ENCODE measurements at places on chromosomes 12 and 14. TPM values are rescaled to one million over a fixed set of nuclear protein-coding genes. Genes with fewer than 3 reads are reported as not detected.

The GNB3 gene
- 0.71 TPM for total RNA-seq

The GOLGA3 gene
- total RNA-seq, result 64.1 TPM

The FGF23 gene
- total RNA-seq, result not detected

GRCh38 chr12:70045514-70045913, 197.7 kb upstream of the CNOT2 start:
- no peak for DNase-seq

The CALM1 gene
- total RNA-seq, result 490 TPM

DNA sequence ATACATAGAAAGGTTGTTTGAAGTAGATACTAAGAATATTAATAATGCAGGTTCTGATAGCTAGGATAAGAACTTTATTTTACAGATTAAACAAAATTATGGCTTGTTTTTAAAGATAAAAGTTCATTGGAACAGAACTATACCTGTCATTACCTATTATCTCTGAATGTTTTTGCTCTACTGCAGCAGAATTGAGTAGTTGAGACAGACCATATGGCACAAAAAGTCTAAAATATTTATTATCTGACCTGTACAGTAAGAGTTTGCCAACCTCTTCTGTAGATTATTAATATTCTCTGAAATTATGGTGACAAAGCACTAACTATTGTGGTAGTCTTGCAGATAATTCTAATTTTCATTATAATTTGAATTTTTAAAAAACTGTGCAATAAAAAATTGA, 829.1 kb upstream of the MGAT4C start:
- no peak for DNase-seq

- no peak for DNase-seq
Observed at GRCh38 chr12:62259631-62259992, 592 bp upstream of the USP15 start.

DNA sequence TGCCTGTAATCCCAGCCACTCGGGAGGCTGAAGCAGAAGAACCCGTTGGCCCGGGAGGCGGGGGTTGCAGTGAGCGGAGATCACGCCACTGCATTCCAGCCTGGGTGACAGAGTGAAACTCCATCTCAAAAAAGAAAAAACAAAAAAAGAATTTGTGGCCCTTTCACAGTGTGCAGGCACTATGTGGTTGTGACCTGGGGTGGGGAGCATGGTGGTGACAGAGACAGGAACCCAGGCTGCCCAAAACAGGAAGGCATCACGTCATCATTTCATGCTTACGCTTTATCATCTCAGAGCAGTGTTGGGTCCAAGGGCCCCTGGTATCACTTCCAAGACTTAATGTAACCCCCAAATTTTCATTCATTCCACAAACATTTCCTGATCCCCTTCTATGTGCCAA, 175.7 kb upstream of the GSC start:
- DNase-seq, result no peak

The PARPBP gene
- total RNA-seq, result 43.3 TPM

DNA sequence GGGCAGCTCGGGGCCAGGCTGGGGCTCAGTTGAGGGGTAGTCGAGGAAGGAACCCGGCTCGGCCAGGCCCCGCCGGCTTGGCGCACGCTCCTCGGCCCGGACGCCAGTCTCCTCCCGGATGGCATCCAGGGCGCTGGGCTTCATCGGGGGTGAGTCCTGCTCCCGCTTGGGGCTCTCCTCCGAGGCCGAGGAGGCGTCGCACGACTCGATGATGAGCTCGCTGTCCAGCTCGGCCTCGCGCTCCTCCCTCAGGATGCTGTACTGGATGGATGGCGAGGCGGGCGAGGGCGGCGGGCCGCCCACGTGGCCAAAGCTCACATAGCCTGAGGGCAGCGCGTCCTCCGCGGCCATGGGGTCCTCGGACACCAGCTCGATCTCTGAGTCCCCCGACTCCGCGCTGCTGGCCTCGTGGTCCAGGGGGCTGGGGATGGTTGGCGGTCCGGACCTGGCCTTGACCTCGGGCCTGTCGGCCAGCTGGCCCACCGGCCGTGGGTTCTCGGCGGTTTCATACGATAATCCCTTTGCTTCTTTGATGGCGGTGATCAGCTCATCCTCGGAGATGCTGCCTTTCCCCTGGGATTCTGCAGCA, 143.4 kb downstream of the RTN1 start:
- DNase-seq, result no peak

The CLEC4C gene
- not detected for total RNA-seq

DNA sequence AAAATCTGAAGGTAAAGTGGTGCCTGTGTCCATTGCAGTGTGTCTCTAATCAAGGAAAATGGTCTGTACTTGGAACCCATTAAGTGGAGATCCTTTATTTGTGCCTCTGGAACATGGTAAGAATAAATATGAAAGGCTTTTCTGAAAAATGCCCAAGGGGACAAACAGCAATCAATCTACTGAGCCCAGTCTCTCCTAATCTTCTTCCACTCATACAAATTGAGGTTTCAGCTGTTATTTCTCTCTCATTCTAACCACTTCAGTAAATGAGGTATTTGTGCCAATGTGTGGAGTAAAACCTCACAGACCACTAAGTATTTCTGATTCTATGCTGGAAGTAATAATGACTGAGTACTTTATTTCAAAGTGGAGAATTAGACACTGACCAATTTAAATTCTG, 82.3 kb upstream of the ST8SIA1 start:
- DNase-seq, result no peak

The SRRM4 gene
- total RNA-seq, result 0.03 TPM

GRCh38 chr12:109464642-109465351, 12.3 kb downstream of the KCTD10 start:
- DNase-seq, result peak; percentile 9

GRCh38 chr12:19759227-19759626, 319.9 kb downstream of the AEBP2 start:
- peak; percentile 35 for DNase-seq

DNA sequence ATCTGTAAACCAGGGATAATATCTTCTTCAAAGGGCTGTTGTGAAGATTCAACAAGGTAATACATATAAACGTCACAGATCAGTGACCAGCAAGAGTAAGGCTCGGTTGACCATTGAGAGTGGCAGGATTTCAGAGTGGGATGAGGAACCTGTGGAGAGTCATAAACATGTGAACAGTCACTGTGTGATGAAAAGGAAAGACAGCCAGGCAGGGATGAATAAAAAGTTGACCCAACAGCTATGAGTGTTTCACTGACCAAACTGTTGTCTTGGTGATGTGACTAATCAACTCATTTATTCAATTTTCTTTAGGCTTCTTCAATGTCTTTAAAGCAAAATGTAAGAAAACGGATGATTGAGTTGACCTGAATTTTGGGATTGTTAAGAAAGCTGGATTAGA, 8.6 kb upstream of the FRMD6 start:
- DNase-seq, result peak; percentile 52

DNA sequence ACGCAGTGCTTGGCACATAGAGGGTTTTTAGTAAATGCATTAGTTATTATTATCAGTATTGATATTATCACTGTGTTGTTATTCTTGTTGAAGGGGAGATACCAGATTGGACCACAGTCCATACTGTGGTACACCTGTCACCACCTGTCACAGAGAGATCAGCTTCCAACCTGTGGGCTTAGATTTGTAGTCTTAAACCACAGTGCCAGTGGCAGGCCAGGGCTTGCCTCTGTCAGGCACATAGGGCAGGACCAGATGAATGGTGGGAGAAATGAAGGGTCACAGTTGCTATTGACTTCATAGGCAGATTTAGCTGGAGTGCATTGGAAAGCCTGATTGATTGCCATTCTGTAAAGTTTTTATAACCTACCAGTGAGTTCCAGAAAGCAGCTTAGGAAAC, 35.1 kb downstream of the ARL1 start:
- DNase-seq, result no peak

DNA sequence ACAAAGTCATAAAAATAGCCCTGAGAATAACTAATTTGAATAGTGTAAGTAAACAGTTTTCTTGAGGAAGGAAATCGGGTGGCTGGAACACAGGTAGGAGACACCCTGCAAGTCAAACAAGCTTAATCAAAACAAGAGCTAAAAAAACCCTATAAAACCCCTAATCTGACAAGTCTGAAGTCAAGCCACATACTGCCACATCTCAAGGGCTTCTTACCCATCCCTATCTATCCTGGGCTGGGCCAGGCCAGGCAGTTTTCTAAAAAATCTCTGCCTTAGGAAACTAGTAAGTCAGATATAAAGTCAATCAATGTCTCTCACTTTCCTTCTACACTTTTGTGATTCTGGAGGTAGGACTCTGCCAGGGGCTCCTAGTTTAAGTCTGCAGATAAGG, 15.3 kb downstream of the UBE2N start:
- DNase-seq, result no peak

DNA sequence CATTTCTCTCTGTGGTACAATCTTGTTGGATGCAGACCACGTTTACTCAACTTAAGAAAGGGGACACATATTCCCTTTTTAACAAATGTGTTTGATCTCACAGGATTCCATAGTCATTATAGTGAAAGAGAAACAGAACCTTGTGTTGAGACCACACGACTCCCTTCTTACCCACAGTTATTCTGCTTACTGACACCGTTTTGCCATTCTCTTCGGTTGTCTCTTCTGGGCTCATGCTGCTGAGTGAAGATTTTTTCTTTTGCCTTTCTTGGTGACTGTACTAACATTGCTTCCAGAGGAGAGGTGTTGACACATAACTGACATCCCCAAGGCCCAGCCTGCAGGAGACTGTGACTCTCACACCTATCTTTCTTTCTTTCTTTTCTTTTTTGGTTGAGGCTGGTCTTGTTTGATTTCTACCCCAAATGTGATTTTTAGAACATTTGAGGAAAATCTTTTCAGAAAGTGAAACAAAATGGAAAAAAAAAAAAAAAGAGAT, 61.2 kb upstream of the OTOGL start:
- DNase-seq, result no peak

The PDZRN4 gene
- not detected for total RNA-seq

DNA sequence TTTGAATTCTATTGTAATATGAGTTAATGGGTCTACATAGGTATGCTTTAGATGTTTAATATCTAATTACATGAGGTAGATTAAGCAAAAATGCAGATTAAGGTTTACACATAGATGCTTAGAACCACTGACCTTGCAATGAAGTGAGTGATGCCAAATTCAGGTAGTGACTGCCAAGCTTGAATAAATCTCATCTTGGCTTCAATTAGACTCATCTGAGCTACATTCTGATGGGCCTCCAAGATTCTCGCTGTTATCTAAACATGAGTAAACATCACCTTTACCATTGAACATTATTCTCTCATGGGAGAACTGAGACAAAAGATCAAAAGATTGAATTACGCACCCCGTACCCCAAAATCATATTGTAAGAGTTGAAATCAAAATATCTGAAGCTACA, 68.8 kb upstream of the GNPNAT1 start:
- DNase-seq, result no peak

GRCh38 chr12:14211947-14212387, 153.5 kb upstream of the ATF7IP start:
- no peak for DNase-seq

The ETNK1 gene
- 38.5 TPM for total RNA-seq

- peak; percentile 79 for DNase-seq
Observed at GRCh38 chr12:108955225-108955835, 65.5 kb downstream of the SVOP start.
